ENCODE measurements at places on chromosomes 7 and 10.

- DNase-seq = no peak
Observed at GRCh38 chr10:7561985-7562384, 104.8 kb downstream of the ITIH5 start.

- DNase-seq = no peak
Observed at GRCh38 chr7:111987115-111987826, 218.9 kb downstream of the DOCK4 start.

DNA sequence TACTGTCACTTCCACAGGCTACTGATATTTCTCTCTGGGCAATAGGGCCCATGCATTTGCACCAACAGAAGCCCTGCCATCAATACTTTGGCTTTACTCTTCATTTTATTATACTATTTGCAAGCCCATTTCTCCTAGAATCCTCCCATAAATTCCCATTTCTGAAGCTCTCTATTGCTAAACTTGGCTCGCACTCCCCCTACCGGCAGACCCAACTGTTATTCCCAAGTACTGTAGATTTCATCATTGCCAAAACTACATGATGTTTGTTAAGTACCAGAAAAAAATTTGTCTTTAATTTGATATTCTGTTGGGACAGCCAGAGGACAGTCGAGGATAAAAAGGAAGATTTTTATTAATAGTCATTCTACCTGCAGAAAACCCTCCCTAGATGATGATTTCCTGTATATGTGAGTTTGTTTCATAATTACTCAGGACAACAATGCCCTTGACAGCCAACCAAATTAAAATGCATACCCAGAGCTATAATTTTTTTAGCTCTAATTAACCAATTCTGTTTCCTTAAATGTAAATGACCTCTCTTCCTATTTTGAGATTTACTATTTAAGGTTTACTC is 298.6 kb downstream of the REEP3 start:
- DNase-seq = no peak

GRCh38 chr10:11499425-11500071 is 111.9 kb downstream of the USP6NL start:
- no peak for DNase-seq
